Activated CD4-positive, alpha-beta T cell treated with anti-CD3 and anti-CD28 coated beads, Interleukin-2, amount 50 U/mL, for 1 hour (primary cell): ENCODE measurements at places on chromosomes 1 and 21.

DNA sequence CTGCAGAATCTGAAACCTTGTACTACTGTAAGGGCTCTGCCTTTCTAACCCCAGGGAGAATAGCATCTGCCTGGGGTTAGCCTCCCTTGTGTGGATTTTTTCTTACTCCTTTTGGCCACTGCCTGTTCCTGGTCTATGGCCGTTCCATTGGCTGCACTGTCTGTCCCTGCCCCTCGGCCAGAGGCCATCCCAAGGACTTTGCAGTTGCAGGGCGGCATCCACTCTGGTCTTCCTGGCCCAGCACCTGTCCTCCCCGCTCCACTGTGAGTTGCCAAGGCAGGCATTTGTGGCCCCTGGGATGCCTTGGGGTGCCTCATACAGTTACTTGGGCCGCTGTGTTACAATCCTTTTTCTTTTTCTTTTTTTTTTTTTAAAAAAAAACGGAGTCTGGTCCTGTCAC is 45.8 kb downstream of the PDE9A start:
- DNase-seq, result no peak

- DNase-seq, result no peak
Measured at GRCh38 chr1:170530972-170531757, 801 bp upstream of the GORAB start.

GRCh38 chr1:151783796-151784195 is 6.5 kb downstream of the TDRKH start:
- no peak for DNase-seq

DNA sequence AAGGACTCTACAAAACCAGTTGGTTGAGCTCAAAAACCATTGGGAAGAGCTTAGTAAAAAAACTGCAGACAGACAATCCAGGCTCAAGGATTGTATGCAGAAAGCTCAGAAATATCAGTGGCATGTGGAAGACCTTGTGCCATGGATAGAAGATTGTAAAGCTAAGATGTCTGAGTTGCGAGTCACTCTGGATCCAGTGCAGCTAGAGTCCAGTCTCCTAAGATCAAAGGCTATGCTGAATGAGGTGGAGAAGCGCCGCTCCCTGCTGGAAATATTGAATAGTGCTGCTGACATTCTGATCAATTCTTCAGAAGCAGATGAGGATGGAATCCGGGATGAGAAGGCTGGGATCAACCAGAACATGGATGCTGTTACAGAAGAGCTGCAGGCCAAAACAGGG is 104.0 kb upstream of the BMP8A start:
- DNase-seq, result no peak

DNA sequence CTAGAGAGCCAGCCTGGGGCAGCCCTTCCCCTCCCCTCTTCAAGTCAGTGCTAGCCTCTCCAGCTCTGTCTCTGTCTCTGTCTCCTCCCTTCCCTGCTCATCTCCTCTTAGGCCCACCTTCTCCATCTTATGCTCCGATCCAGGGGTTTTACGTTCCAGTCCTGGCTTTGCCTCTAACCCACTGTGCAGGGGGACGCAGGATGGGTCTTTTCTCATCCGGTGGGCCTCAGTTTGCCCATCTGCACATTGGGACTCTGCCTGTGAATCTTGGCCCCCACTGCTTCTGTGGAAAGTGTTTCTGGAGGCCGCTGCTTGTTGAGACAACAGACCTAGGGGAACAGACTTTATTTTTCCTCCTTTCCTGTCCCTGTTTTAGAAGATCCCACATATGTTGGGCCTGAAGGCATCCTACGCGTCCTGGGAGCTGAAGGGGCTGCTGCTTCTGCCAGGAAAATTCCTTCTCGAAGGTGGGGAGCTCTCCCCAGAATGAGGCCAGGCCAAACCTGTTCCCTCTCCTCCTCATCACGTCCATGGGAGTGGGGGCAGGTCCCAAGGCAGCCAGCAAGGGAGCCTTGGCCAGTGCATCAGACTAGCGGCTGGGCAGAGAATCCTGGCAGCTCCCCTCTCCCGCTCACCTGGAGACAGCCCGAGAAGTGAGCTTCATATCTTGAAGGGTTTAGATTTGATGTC is 99.5 kb upstream of the CSF3R start:
- no peak for DNase-seq

DNA sequence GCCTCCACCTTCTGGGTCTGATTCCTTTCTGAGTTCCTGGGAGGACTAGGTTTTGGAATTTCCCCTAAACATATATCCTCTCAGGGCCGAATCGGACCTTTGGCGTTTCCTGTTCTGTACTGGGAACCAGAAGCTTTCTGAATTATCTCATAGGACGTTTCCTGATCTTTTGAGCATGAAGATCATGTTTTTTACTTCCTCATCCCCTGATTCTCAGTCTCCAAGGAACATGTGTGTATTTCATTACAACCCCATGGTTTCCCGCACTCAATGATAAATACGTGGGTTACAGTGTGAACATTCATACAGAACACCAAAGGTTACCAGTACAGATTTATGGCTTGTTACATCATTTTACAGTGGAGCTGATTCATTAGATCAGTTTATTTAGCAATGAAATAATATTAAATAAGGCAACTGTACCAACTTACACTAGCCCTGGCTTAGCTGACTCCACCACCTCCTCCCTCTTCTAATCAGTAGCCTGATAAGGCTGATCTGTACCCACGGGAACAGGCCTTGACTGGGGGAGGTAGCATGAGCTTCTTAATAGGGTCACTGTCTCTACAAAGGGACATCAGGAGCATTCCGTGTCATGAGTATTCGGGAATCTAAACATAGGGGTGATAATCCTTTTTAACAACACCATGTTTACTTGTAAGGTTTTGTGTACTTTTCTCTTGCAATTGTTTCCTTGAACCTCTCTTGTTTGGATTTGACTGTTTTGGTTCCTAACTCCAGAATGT is 57.8 kb upstream of the ERRFI1 start:
- no peak for DNase-seq

DNA sequence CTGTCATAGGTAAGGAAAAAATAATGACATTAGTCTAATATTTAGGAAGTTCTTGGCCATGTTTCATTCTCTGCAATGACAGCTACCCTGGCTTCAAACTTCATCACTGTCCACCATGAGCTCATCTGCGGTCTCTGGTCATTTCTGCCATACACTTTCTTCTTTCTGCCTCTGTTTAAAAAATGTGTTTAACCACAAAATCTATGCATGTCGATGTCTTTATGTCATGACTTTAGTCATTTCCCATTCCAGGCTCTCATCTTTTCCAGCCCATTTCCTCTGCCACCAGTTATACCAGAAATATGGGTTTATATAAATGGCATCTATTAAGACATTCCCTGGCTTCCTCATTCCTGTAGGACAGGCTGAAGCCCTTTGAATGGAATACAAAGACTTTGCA is 68.5 kb upstream of the DUSP10 start:
- DNase-seq, result no peak

GRCh38 chr1:111776391-111776790 is 20.7 kb downstream of the DDX20 start:
- no peak for DNase-seq

- no peak for DNase-seq
Measured at GRCh38 chr1:33126411-33127000, 45.6 kb downstream of the AZIN2 start.

GRCh38 chr1:26163684-26164035 is 4.8 kb downstream of the FAM110D start:
- DNase-seq, result no peak

GRCh38 chr1:3211582-3212375 is 142.8 kb downstream of the PRDM16 start:
- no peak for DNase-seq

DNA sequence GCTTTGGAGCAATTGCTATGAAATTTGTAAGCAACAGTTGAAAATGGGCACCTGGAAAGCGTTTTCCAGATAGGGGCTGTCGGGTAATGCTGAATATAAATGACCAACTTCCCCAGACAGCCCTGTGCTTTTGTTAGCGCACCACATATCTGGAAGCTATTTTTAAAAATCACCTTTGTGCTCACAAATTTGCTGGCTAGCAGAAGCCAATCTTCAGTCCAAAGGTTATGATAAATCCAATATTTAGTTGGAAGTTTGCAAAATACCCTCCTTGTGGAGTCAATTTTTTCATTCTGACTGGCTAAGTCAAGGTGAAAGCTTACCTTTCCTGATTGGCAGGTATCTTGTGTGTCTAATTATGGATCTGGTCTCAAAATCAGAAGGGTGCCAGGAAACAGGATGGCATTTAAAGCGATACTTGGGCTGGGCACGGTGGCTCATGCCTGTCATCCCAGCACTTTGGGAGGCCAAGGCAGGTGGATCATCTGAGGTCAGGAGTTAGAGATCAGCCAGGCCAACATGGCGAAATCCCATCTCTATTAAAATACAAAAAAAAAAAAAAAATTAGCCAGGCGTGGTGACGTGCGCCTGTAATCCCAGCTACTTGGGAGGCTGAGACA is 124.1 kb upstream of the AJAP1 start:
- no peak for DNase-seq

DNA sequence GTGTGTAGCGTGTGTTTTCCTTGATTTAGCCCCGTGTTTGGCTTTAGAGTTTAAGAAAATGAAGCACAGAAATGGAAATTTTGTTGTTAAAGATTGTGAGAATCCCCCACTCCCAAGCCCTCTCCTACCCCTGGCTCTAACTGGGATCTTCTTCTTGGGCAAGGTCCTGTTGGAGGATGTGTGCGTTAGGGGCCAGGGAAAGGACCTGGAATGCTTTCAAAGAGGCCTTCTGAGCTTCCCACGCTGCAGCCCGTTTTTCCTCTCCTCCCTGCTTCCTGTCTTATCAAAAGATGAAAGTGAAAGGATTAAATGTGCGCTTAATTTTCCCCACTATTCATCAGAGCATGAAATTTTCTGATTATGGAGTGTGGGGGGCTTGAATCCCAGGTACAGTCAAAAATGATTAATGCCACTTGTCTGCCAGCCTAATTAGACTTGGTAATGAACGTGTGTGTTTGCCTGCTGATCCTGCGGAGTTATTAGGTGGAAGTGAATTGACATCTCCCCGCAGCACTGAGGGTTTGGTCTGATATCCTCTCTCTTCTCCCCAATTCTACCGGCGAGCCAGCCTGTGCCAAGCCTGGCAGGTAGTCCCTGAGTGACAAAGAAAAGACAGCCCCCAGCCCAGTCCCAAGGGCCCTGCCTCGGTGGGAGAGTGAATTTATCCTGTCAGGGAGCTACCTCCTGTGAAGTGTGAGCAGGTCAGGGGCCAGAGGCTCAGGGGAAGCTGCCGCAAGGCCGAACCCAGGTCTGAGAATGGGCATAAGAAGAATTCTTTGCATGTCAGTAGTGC is 4.9 kb downstream of the RASSF5 start:
- DNase-seq, result no peak

- no peak for DNase-seq
Measured at GRCh38 chr1:55284856-55285255, 69.7 kb upstream of the USP24 start.

GRCh38 chr1:215992620-215993019 is 425.5 kb downstream of the KCTD3 start:
- no peak for DNase-seq

DNA sequence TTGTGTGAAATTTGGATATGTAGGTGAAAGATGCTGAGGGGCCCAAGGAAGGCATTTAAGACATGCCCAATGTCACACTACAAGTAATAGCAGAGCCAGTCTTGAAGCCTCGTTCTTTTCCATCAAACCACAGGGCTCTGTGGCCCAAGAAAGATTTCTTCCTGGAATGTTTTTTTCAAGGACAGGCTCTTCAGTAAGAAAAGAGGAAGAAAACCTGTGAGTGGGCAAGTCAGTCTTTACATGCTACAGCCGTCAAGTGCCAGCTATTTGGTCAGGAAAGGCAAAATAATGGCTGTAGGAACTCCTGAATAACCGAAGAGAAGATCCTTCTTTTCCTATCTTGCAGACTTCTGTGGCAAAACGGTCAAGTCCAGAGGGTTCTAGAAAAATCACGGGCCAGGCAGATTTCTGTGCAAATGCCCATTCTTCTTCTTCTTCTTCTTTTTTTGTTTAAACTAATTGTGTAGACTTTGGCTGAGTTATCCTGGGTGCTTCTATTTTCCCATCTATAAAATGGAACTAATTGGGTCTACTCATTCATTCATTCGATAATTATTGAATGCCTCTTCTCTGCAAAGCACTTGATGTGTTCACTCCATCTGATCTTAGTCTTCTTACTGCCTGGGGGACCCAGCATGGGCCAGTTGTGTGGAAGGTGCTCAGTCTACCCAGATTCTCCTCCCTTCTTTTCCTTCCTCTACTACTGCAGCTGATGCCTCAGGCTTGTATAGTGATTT is 1.9 kb upstream of the ID3 start:
- DNase-seq, result no peak

GRCh38 chr1:3264456-3264855 is 190.0 kb upstream of the ARHGEF16 start:
- no peak for DNase-seq

GRCh38 chr1:157472056-157472701 is 80.1 kb downstream of the FCRL5 start:
- DNase-seq, result no peak

- DNase-seq, result no peak
Measured at GRCh38 chr1:30475201-30475600, 248.2 kb downstream of the MATN1 start.

DNA sequence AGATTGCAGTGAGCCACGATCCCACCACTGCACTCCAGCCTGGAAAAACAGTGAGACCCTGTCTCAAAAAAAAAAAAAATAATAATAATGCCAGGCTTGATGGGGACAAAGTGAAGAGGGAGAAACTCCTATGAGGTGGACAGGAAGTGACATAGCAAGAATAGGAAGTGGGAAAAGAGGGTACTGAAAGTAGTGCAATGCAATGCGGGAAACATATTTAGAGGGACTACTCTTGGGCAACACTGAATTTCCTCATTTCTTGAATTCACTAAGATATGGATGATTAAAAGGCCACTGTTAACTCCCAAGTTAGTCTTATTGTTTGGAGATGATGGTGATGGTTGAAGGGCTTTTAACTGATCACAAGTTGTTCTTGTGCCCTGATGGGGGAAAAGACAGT is 21.6 kb upstream of the KCNA2 start:
- no peak for DNase-seq

DNA sequence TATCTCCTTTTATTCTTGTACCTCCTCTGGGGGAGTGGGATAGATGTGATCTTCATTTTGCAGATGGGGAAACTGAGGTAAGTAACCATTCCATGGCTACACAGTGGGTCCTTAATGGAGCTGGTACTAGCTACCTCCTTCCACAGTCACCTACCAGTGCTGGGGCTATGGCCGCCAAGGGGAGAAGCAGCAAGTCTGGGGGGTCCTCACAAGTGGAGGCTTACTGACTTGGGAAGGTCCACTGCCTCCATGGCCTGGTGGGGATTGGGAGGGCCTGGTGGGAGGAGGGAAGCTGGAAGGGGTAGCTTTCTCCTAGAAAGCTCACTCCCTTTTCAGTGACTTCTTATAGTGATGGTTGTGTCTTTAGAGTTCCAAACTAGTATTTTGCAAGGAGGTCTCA is 5.9 kb upstream of the FOXO6 start:
- no peak for DNase-seq

GRCh38 chr1:189216886-189217285 is 1260.8 kb downstream of the BRINP3 start:
- no peak for DNase-seq

- DNase-seq, result no peak
Measured at GRCh38 chr1:160814316-160814715, 18.3 kb downstream of the LY9 start.

GRCh38 chr1:3360646-3361257 is 93.7 kb upstream of the ARHGEF16 start:
- no peak for DNase-seq

- no peak for DNase-seq
Measured at GRCh38 chr1:226362891-226363447, 44.9 kb downstream of the PARP1 start.
